Renal cortex interstitium (tissue), 15 donors: ENCODE measurements at places on chromosomes 6 and 20. TPM values are rescaled to one million over a fixed set of nuclear protein-coding genes. Genes with fewer than 3 reads are reported as not detected.

Gene DNMT3B
- 7.6 TPM for polyA plus RNA-seq

Gene PDYN
- 0.24 TPM for polyA plus RNA-seq

Gene EPPIN
- 0.16 TPM for polyA plus RNA-seq

Gene SIGLEC1
- polyA plus RNA-seq: 1.4 TPM

Gene HTR1B
- 0.50 TPM for polyA plus RNA-seq

Gene ESF1
- 25.4 TPM for polyA plus RNA-seq

Gene KIAA1755
- polyA plus RNA-seq: 1.1 TPM

Gene ULBP1
- 1.6 TPM for polyA plus RNA-seq

Gene WFDC12
- not detected for polyA plus RNA-seq

Gene PPP1R3D
- polyA plus RNA-seq: 5.5 TPM
